Stimulated activated CD8-positive, alpha-beta memory T cell treated with anti-CD3 and anti-CD28 coated beads, Interleukin-7, amount 100 ng/mL, for 1 hour (primary cell): ENCODE measurements at places on chromosomes 2 and 18.

DNA sequence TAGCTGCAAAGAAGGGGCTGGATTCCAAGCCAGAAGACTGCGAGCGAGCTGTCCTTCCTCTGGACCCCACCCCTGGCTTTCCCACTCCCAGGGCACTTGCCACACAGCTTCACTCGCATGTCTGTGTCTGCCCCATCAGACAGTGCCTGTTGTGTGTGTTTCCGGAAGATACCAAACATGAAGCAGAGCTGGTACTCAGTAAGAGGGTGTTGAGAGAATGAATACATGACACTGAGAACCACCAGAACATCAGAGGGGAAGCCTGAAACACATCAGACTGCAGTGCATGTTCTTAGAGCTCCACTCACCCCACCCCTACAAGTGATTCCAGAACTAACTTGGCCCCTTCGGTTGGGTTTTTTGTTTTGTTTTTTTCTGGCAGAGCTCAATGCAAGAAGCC lies 181.5 kb downstream of the TTC32 start:
- no peak for DNase-seq

- no peak for DNase-seq
Measured at GRCh38 chr2:236525411-236525997, 44.1 kb upstream of the ACKR3 start.

GRCh38 chr2:157790780-157791179 lies 85.3 kb downstream of the ACVR1 start:
- DNase-seq, result no peak

- no peak for DNase-seq
Measured at GRCh38 chr2:64354857-64355680, 98.9 kb upstream of the LGALSL start.

DNA sequence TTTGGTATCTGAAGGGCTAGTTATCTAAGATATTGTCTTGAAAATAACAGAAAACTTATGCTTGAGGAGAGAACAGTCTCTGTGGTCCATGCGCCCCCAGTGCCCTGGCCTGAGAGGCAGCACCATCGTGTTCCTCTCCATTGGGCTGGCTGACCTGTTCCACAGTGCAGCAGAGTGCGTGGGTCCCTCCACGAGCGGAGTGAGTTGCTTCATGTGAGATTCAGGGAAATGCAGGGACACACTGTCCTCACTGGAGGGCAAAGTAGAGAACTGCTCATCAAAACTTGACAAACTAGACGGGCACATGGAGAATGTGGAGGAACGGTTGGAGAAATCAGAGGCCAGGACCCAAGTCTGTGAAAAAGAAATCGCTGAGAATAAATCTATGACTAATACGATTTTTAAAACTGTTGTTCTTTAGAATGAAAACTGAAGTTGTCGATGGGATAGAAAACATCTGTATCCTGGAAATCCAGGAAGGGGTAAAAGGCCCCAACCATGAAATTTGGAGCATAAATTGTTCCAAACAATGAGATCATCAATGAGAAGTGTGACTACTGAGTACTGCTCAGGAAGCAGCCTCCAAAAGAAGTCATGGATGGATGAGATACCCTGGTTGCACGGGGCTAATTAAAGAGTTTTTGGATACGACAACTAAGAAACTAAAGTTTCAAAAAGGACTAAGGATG lies 58.1 kb downstream of the REV1 start:
- no peak for DNase-seq

DNA sequence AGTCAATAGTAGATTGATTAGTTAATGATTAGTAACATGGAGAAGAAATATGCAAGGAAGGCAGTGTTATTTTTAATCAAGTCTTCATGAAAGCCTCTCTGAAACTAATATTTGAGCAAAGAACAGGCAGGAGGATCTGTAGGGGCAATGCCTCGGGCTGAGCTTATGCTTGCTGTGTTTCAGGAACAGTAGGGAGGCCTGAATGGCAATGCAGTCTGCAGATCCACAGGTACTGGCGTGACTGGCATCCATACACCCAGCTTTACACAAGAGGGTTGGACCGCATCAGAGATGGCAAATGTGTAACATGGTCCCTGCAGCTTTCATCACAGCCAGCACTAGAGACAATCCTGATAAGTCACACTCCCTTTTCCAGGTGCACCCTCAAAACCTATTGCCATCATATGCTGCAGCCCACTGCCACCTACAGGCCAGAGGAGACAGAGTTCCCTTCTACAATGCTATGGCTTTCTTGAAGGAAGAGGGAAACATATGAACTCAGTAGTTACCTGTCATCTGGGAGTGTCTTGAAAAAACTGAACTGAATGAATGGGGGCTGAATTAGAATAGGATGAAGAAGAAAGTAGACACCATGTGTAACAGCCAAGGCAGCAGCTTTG lies 582.4 kb upstream of the RAB6C start:
- no peak for DNase-seq

- no peak for DNase-seq
Measured at GRCh38 chr2:171347591-171348032, 86.2 kb downstream of the METTL8 start.

DNA sequence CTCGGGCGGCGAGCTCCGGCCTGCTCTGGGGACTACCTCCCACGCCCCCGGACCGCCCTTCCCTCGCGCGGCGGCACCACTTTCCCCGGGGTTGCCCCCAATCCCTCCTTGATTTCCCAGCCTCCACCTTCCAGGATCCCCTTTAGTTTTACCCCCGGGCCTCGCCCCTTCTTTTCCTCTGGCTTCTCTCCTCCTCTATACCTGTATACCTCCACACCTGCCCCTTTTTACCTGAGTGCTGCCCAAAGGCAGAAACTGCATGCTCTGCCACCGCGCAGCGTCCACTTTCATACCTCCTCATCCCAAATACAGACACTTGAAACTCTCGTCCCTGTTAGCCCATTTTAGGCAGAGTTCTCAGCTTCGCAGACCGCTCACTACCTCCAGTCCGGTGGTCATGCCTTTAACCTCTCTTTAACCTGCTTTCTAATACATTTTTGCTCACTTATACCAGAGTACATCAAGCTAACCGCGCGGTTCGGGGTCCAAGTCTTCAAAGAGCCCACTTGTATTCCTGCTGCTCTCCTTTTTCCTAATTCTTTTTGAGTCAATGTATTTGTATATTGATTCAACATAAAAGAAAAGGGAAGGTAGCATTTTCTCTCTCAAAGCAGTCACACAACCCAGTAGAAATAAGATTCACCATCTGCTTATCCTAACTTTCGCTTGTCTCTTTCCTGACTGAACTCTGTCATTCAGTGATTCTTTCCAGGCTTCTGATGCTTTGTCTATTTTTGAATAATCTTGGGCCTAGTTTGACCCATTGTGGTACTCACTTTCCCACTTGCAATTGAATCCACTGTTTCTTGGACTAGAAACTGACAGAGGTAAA lies 901 bp downstream of the SPOPL start:
- no peak for DNase-seq

- DNase-seq, result no peak
Measured at GRCh38 chr2:196696423-196697079, 57.0 kb downstream of the CCDC150 start.

DNA sequence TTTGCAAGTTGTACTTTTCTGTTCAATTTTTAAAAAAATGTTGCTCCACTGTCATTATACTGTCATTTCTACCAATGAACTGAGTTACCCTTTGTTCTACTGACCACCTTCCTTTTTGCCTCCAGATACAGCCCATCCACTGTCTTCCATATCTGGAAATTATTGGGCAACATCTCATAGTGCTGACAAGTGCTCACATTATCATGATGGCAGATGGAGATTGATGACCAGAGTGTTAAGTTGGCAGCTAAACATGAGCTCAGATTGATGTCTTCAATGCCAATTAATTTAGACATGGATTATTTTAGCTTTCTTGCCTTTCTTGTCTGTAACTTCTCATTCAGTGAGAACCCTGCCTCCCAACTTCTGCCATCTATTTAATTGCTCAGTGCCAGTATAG lies 76.6 kb downstream of the KIAA1328 start:
- DNase-seq, result no peak

- no peak for DNase-seq
Measured at GRCh38 chr2:106012001-106012590, 182.0 kb downstream of the UXS1 start.

GRCh38 chr18:21330122-21330701 lies 88.2 kb downstream of the GREB1L start:
- DNase-seq, result no peak

DNA sequence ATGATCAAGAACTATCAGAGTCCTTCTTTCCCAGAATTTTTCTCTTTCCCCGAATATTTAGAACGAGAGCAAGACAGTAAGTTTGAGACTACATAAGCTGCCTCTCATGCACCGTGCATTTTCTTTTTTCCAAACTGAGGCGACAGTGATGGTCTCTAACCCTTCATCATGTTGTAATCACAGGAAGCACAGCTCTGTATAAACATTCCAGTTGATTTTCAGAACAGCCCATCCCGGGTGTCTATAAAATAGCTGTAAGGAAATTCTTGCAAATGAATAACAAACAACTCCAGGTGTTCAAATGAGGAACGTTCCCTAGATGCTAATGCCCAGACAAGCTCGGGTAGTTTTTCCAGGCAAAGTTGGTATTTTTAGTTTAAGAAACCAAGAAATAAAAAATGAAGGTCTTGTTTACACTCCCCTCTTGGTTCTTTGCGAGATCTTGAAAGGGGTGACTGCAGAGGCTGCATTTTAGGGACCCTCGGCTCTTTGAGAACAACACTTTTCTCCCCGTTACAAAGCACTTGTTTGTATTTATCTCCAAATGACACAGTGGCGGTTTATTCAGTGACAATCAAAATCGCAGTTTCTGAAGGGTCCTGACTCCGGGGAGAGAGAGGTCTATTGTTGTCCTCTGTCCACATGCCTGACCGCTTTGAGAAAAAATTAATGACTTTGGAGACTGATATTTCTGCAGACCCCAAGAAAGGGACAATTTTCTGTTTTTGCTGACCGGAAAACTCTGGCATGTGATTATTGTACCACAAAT lies 101.1 kb upstream of the NCK2 start:
- DNase-seq, result no peak

GRCh38 chr2:216222650-216223352 lies 113.7 kb downstream of the XRCC5 start:
- DNase-seq, result no peak

- no peak for DNase-seq
Measured at GRCh38 chr2:78870343-78870967, 155.0 kb upstream of the REG3G start.

GRCh38 chr2:231765496-231765929 lies 15.6 kb downstream of the PDE6D start:
- DNase-seq, result no peak

- no peak for DNase-seq
Measured at GRCh38 chr2:30331038-30331437, 99.7 kb downstream of the LBH start.

DNA sequence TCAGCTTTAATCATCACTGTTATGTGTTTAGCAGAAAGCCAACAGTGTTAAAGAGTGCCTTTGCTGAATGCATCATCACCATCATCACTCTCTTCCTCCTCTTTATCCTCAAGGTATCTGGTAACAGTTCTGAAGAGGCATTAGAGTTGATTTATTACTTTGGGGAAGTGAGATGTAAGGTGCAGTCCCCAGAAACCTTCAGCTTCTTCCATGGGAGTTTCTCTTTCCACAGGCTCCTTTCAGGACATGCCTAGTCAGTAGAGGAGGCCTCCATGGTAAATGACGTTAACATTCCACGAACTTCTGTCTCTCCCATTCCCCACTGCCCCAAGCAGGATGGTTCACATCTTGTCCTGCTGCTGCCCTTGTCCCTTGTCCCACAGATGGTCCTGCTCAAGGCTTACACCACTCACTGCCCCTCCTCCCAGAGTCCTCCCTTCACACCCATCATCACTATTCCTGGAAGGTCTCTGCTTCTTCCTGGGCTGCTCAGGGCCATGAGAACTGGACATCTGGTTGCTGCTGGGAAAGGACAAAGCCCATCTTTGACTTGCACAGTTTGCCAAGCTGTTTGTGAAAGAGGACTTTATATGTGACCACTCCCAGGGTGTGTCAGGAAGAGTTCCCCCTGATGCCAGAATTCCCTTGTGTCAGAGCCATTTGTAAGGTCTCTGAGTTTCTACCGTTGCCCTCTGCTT lies 5.3 kb upstream of the REG1A start:
- DNase-seq, result no peak

GRCh38 chr2:114769110-114769509 lies 326.7 kb downstream of the DPP10 start:
- no peak for DNase-seq

DNA sequence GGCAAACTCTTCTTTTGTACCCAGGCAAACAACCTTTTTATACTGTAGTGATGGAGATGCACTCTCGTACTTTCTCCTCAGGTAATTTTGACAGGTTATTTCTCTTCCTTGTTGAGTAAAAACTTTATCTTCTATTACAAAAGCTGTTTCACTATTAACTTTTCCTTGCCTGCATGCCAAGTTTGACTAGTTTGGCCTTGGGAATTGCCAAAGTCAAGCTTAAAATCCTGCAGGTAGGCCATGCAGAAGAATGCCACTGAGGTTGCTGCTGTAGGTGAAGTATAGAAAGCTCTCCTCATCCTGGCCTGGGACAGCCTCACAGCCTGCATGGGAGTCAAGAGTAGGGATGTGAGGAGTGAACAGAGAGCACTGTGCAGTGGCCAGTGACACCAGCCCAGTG lies 1293.5 kb upstream of the CHAC2 start:
- DNase-seq, result no peak

GRCh38 chr18:77208964-77209363 lies 40.7 kb upstream of the GALR1 start:
- no peak for DNase-seq

DNA sequence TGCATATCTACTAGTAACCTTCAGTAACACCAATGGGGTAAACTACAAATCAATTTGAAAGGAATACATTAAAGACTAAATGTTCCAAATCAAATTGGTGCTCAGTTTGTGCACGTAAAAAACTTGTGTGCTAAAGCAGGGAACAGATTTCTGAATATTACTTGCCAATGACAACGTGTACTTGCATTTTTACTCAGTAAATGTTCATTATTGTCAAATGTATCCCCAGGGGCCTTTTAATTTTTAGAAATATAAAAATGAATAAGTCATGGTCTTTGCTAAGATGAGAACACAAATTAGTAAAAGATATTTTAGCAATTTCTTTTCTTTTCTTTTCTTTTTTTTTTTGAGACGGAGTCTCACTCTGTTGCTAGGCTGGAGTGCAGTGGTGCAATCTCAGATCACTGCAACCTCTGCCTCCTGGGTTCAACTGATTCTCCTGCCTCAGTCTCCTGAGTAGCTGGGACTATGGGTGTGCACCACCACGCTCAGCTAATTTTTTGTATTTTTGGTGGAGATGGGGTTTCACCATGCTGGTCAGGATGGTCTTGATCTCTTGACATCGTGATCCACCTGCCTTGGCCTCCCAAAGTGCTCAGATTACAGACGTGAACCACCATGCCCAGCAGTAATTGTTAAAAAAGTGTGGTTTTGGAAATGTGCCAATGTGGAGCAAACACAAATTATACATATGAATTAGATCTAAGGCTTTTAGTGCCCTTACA lies 52.6 kb downstream of the PMAIP1 start:
- no peak for DNase-seq
